ENCODE measurements at places on chromosomes 4 and X.

DNA sequence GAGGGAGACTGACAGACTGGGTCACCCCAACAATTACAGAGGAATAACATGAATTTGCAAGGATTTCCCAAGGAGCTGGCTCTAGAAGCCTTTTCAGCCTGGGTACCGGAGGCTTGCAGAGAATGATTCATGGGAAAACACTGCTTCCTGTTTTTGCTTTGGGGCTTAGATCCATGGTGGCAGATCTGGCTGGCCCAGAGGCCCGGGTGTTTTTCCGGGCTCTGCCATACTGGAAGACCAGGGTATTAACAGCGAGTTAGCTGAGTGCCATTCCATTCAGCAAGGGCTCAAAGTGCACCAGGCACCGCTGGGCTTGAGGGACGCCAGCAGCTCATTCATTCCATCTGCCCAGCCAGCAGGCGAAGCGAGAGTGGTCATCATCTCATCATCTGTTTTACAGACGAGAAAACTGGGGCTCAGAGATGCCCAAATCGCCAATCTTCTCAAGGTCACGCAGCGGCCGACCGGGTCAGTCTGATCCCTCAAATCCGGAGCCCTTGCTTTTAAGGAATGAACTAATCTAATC is 1.3 kb downstream of the WDR1 start:
- no peak for DNase-seq

GRCh38 chrX:16892504-16893362 is 22.6 kb upstream of the RBBP7 start:
- DNase-seq: peak; percentile 18

DNA sequence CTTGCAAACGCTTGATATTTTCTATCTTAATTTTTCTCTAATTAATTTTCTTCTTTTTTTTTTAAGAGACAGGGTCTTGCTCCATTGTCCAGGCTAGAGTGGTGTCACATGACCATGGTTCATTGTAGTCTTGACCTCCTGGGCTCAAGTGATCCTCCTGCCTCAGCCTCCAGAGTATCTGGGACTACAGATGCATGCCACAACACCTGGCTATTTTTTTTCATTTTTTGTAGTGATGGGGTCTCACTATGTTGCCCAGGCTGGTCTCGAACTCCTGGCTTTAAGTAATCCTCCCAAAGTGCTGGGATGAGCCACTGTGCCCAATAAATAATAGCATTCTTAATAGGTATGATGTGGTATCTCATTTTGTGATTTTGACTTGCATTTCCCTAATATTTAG is 18.2 kb downstream of the SHROOM3 start:
- no peak for DNase-seq

- DNase-seq: no peak
Observed at GRCh38 chr4:168362025-168362401, 43.5 kb upstream of the DDX60 start.

GRCh38 chr4:76246852-76247251 is 4.7 kb upstream of the FAM47E start:
- no peak for DNase-seq

- DNase-seq: no peak
Observed at GRCh38 chr4:181933471-181933870, 309.7 kb upstream of the TENM3 start.

DNA sequence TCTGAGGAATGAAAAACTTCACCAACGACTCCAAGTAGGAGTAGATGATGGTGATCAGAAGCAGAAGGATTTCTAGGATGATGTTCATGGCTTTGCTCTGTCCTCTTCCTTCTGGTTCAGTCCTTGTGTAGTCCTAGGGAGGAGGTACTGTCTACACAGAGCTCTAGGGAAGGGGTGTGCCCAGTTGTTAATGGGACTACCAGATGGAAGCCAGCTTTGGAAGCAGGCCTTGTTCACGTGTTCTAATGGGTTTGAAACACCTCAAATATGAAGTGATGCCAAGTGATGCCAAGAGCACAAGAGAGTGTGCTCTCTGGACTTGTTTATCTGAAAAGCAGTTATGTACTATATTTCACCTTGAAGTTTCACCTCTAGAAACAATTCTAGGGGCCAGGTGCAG is at the start of gene HSD17B13:
HSD17B13 (minus strand) TSS at position 129 of the 400 bp plus-strand sequence; CDS start at position 88, 41 bp downstream.
- DNase-seq: no peak
